ENCODE measurements at places on chromosomes 3 and 15. TPM values are rescaled to one million over a fixed set of nuclear protein-coding genes. Genes with fewer than 3 reads are reported as not detected.

Gene FHIT
- 9.3 TPM for total RNA-seq

Gene SUMF1
- total RNA-seq: 57.1 TPM

Gene KIF15
- total RNA-seq: 0.84 TPM

Gene DPPA2
- total RNA-seq: not detected

Gene TMC3
- total RNA-seq: not detected

Gene ITGA11
- 1.4 TPM for total RNA-seq

Gene ERICH6
- not detected for total RNA-seq

Gene CEP63
- total RNA-seq: 30.9 TPM

Gene ADAMTS17
- 1.6 TPM for total RNA-seq
